ENCODE measurements at places on chromosomes 5 and 9.
A peak's percentile ranks its signal among the peaks of the same experiment; 100 is the strongest.

DNA sequence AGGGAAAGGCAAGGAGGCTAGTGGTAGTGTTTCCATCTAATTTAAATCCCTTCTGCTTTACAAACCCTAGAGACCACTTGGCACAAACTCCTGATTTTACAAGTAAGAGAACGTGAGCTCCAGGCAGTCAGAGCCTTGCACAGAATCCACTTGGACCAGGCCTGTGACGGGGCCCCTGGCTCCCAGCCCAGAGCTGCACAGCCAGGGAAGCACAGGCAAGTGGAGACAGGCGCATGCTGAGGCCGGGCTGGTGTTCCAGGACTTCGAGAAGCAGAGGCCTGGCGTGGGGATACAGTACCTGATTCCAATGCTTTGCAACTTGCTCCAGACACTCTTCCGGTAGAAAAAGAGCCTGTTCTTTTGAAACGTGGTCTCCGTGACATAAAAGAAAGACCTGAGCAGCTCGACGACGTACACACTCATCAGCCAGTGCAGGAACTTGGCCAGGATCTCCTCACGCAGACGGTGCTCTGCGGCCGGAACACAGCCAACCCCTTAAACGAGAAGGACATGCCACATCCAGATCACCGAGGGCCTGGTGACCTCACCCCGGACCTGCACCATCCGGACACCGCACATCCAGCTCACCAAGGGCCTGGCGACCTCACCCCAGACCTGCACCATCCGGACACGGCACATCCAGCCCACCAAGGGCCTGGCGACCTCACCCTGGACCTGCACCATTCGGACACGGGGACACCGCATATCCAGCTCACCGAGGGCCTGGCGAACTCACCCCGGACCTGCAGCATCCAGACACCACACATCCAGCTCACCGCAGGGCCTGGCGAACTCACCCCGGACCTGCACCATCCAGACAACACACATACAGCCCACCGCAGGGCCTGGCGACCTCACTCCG lies 12.5 kb downstream of the TERT start:
- peak; percentile 79 for DNase-seq

DNA sequence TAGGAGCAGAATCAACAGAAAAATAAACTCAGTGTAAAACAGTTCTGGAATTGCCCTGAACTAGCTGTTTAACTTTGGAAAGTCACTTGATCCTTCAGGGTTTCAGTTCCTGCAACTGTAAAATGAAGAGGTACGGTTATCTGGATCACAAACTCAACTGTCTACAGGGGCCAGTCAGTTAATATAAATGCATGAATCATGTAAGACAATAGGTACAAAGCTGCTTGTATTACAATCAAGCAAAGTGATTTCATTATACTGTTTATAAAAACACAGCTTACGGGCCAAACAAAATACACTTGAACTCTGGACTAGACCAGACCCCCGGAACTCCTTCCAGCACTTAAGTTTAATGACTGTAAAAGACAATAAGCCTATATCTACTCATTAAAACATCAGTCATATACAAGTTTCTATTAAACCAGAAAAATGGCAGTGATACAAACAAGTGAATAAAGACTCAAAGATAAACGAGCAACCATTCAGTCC lies 73.0 kb downstream of the MRPS27 start:
- no peak for DNase-seq

DNA sequence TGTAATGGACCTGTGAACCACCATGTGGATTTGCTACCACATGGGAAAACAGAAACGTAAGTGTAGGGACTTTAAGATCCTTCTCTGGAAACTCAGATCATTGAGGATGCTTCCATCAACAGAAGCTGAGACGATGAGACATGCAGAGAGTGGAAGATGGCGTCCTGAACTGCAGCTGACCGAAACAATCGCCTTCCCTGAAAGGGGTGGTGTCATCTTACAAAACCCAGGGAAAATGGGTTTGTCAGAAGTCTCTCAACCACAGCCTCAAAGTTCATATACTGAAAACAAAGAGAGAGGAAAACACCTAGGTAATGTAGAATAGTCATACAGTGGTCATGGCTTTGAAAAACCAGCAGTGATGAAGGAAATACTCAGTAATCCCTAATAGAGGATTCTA lies 6.6 kb upstream of the PTPN3 start:
- DNase-seq: no peak

DNA sequence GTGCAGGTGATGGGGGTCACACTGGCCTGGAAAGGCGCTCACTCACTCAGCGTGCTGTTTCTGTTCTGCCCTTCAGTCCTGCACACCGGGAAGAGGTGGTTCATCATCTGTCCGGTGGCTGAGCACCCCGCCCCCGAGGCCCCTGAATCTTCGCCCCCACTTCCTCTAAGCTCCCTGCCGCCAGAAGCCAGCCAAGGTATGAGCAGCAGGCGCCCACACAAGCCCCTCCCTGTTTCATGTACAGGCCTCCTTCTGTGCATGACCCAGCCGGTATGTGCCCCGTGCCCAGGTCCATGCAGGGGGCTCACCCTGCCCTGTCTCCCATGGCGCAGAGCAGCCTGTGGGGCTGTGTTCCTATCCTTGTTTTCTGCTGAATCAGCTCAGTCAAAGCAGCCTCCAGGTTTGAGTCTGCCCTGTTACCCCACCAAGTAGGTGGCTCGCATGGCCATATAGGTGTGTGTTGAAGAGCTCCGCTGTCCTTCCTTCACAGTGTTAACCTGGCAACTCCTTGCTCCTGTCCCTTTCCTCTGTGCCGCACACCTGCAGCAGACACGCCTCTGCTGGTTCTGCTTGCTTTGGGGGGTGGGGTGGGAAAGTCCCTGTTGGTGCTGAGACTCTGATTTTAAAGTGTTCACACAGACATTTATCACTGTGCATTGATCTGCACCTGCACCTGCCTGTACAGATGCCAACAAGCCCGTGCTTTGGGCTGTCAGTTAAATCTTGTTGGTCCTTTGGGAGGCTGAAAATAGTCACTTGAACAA lies 84.8 kb downstream of the WNK2 start:
- peak; percentile 52 for DNase-seq

- DNase-seq: no peak
Measured at GRCh38 chr5:127418974-127419682, 98.3 kb upstream of the PRRC1 start.
